NCI-H1417 treated with DMSO at 0.1 percent for 48 hours (cell line): ENCODE measurements at places on chromosomes 4 and X.

DNA sequence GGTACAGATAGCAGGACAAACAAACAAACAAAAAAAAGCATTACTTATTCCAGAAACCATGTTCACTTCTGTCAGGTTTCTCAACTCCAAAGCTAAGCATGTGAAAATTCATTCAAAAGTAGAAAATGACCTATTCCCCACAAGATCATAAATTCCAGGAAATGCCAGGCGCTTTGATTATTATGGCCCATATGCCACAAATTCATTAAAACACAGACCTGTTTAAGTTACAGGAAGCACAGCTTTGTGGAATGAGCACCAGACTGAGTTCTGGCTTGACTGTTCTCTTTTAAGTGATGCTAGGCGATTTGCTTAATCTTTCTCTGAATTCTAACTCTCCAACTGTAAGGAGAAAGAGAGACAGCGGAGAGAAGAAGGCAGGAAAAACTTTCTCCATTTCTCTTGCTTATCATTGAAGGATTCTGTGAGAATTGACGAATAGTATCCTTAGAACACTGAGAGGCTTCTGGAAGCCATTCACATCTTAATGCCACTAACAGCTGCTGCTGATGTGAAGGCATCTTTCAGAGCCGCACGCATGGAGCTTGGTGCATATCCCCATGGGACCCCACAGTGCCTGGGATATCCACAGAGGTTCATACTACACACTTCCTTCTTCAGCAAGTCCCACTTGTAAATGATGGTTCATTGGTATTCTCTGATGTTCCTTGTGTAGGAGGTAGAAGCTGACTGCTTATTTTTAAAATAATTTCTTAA, 138.0 kb downstream of the ZNF674 start:
- DNase-seq, result no peak

DNA sequence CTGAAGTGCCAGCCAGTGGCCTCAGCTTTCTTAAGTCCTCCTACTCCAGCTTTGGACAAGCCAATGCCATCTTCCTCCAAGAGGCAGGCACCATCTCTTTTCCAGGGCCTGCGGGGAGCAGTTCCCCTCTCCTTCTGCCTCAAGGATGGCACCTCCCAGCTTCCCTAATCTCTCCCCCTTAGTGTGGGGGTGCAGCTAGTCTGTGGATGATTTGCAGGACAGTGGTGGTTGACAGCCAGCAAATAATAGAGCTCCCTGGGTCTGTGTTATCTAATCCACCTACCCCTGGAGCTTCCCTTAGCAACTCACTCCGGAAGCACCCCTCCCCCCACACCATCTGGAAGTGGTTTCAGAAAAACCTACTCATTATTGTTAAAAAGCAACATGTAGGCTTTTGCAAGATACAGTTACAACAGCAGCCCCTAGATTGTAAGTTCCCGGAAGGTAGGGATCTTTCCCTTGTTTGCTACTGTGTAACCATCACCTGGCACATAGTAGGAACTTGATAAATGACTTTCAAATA, 247.1 kb downstream of the BCOR start:
- no peak for DNase-seq

DNA sequence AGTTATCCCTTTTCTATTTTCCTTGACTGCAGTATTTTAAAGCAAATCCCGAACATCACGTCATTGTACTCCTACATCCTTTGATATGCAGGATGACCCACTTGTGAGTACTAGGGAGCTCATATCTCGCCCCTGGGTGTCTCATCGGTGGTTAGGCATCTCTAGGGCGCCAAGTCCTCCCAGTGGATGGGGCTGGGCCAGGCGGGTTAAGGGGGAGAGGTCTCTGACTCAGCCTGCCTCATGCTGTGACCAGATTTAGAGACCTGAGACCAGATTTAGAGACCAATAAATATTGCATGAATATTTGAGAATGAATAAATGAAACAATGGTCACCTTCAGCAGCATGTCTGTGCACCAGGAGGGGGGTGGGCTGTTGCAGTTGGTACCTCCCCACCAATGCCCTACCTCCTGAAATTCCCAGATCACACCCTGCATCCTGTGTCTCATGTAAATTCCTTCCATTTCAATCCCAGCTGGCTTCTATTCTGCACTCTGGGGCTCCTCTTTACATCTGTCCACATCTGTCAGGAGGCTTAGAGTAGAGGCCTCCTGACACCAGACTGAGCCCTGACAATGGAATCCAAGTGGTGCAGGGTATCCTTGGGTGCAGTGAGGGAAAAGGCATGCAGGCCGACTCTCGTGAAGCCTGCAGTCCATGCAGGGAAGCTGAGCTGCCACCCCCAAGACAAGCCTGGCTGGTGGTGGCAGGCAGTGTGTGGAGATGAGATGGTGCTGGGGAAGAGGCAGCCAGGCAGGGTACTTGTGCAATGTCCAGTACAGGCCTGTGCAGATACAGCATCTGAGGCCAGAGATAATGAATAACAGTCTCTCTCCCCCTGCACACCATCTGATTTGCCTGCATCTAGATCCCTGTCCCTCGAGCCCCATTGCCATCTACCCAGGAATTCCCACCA, 5.2 kb downstream of the APLN start:
- no peak for DNase-seq

GRCh38 chr4:81573840-81574239, 102.1 kb upstream of the RASGEF1B start:
- no peak for DNase-seq

DNA sequence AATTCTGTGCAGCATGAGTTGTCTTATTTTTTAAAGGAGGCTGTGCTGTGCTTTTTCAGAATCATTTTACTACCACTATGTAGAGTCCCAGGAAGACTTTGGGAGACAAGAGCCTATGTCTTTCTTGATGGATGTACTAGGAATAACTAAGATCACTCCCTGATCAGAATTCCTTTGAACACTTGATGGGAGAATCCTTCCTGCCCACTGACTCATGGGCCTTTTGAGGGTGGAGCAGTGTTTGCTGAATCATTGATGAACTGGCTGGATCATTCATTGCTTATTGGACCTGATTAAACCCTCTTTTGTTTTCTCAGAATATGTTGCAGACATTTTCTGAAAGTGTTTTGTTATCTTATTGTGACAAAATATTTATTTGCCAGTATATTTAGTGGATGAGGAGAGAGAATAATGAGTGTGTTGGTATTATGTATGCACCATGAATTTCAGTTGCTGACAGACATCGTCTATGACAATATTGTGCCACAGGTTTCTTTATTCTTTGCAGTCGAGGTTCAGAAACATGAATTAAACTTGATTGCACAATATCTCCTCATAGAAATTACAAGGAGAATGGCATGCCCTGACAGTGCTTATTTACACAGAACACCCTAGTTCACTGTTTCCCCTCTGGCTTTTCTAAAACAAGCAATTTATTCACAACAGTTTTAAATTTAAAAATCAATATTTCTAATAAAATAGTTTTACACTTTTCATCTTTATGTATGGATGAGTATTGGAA, 36.3 kb downstream of the POU4F2 start:
- DNase-seq, result no peak

GRCh38 chr4:101711590-101712260, 78.8 kb upstream of the BANK1 start:
- DNase-seq, result no peak

DNA sequence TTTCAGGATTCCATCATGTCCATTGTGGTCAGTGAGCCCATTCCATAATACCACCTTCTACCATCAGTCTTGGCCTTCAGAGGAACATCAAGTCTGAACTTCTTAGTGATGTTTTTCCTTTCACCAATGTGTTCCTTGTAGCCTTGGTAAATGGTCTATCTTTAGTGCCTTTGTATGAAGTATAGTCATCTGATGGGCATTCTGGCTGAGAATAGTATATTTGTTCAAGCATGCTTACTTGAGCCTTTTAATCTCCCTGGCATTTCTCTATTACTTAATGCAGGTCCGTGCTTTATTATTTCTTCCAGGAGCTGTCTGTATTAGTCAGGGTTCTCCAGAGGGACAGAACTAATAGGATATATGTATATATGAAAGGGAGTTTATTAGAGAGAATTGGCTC, 99.7 kb downstream of the TLL1 start:
- DNase-seq, result no peak

GRCh38 chrX:3990569-3990968, 277.1 kb upstream of the PRKX start:
- DNase-seq, result no peak

- DNase-seq, result no peak
Measured at GRCh38 chr4:86991994-86992393, 57.2 kb downstream of the AFF1 start.

- no peak for DNase-seq
Measured at GRCh38 chrX:72258174-72258573, 18.9 kb downstream of the RPS4X start.

- DNase-seq, result peak; percentile 8
Measured at GRCh38 chr4:54439831-54440243, 210.7 kb downstream of the PDGFRA start.

GRCh38 chrX:103275947-103276567, 493 bp downstream of the TCEAL5 start:
- no peak for DNase-seq

DNA sequence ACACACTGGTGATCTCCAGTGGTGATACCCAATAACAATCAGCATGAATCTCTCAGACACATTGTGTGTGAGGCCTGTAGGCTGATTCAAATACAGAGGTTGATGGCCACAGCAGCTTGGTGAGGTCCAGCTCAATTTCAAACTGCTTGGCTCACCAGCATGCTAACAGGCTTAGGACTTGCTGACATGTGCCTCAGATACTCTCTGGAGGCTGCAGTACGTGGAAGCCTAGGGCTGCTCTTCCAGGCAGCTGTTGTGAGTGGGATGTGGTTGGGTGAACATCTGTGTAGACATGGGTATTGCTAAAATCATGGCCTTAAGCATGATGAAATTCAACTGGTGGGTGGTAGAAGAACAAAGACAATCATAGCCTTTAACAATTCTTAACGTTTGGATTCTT, 4.3 kb downstream of the CXCL9 start:
- DNase-seq, result no peak

GRCh38 chr4:5753366-5753765, 42.4 kb downstream of the EVC start:
- no peak for DNase-seq

GRCh38 chr4:20901851-20902250, 201.6 kb downstream of the PACRGL start:
- DNase-seq, result no peak

GRCh38 chr4:3009422-3009821, 46.1 kb downstream of the GRK4 start:
- no peak for DNase-seq

DNA sequence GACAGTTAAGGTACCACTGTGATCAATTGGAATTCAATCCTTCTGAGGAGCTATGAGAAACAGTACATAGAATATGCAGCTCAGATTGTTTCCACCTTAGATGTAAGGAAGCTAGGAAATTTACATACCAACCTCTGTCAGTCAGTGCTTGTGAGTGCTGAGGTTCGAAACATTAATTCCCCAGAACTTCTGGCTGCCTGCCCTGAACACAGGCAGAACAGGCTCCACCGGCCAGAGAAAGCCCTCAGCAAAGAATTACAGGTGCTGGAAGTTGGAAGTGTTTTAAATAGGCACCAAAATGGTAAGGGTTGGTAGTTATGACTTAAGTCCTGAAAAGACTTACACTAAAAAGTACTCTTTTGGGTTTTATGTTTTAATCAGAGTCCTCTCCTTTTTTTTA, 651.8 kb downstream of the C4orf33 start:
- DNase-seq, result no peak

DNA sequence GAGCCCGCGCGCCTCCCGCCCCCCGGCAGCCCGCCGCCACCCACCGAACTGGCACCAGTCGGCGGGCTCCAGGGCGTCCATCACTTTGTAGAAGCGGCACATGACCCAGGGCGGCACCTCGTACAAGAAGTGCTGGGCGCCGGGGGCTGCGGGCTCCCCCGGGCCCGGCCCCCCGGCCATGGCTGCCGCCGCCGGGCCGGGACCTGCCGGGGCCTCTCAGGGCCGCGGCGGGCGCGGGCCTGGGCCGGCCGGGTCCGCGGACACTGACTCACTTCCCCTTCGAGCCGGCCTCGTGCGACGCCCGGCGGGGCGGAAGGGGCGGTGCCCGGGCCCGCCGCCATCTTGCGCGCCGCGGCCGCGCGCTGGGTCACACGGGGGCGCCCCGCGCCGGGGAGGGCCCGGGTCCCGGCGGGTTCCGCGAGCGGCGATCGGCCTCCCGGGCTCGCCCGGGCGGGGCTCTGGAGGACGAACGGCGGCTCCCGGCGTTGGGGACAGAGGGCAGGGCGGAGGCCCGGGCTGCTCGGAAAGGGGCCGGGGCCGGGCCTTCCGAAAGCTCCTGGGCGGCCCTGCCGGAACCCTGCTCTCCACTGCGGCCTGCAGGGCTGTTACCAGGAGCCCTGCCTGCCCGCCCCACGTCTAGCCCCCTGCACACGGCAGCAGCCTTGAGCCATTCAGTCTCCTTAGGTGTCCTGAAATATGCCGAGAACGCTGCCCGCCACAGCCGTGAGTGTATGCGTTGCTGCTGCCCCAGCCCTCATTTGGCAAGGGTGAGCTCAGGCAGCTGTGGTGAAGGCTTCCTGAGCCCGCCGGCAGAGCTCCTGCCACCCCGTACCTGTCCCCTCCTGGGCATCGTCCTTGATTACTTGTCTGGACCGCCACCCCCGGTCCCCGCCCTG, at the start of gene IRAK1:
TSS of gene IRAK1 (minus strand) at position 270 of the 896 bp plus-strand sequence. CDS start at position 180, 90 bp downstream.
- DNase-seq, result no peak

DNA sequence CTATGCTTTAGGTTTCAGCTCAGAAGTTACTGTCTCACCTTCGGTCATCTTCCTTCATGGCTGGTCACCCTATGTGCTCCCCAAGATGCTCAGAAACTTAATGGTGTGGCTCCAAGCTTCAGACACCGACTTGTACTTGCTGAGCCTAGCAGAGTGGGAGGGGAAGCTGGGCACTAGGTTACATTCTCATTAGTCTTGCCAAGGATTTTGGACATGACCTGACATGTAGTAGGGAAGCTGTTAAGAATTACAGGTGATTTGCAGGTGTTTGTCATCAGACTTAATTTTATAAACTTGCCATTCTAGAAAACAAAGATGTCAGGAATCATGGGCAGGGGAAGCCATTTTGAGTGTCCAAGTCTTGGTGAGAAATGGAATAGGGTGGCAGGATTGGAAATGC, 72.4 kb downstream of the CCNG2 start:
- DNase-seq, result no peak

DNA sequence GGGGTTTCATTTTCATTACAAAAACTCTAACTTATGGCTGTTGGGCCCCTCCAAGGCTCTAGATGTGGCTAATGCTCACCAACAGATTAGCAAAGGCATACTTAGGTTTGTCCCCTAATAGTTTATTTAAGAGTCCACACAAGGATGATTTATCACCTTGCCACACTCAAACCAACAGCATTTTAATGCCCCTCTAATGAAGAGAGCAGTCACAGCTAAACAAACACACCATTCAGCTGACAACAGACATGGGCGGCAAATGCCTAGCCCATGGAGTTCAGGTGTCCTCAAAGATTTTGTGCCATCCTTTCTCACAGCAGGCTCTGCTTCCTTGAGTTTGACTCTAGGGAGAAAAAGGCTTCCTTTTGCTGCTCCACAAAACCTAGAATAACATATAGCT, 61.8 kb upstream of the CITED1 start:
- peak; percentile 7 for DNase-seq
